Epithelial cell of proximal tubule (primary cell): ENCODE measurements at places on chromosomes 5 and 9. TPM values are rescaled to one million over a fixed set of nuclear protein-coding genes. Genes with fewer than 3 reads are reported as not detected.

Gene IFNB1
- not detected in 2 replicates for total RNA-seq

GRCh38 chr5:17259630-17260257, 42.3 kb downstream of the BASP1 start:
- DNase-seq: no peak

- no peak for DNase-seq
Measured at GRCh38 chr5:55219770-55220169, 7.3 kb downstream of the MCIDAS start.

Gene CFAP77
- not detected in 2 replicates for total RNA-seq

- DNase-seq: no peak
Measured at GRCh38 chr5:10293907-10294662, 13.6 kb downstream of the CMBL start.

Gene PRDM12
- total RNA-seq: not detected in 2 replicates
